Stimulated activated CD4-positive, alpha-beta T cell treated with anti-CD3 and anti-CD28 coated beads, Interleukin-1b, Interleukin-23, amount 100 ng/mL, for 1 hour (primary cell): ENCODE measurements at places on chromosomes 3 and 15.

GRCh38 chr3:136291302-136291701 lies 41.2 kb downstream of the PCCB start:
- DNase-seq = no peak

DNA sequence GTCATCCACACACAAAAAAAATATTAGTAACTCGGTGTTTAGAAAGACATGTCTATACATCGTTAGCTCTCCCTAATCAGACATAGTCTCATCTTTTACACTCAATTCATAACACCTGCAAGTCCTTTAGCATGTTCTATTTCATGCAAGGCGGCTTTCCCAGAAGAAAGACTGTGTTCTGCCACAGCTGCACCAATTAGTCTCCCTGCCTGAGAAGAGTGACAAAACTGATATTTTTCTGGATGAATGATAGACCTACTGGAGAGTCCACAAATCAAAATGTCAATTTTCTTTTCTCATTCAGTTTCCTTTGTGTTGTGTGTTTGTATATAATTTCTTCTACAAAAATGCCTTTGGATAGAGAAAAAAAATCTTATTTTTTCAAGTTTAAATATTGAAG lies 435.8 kb upstream of the EPHA3 start:
- no peak for DNase-seq

- no peak for DNase-seq
Measured at GRCh38 chr3:98727638-98728037, 35.5 kb upstream of the ST3GAL6 start.

GRCh38 chr15:86021281-86022264 lies 58.1 kb upstream of the AGBL1 start:
- DNase-seq = no peak

DNA sequence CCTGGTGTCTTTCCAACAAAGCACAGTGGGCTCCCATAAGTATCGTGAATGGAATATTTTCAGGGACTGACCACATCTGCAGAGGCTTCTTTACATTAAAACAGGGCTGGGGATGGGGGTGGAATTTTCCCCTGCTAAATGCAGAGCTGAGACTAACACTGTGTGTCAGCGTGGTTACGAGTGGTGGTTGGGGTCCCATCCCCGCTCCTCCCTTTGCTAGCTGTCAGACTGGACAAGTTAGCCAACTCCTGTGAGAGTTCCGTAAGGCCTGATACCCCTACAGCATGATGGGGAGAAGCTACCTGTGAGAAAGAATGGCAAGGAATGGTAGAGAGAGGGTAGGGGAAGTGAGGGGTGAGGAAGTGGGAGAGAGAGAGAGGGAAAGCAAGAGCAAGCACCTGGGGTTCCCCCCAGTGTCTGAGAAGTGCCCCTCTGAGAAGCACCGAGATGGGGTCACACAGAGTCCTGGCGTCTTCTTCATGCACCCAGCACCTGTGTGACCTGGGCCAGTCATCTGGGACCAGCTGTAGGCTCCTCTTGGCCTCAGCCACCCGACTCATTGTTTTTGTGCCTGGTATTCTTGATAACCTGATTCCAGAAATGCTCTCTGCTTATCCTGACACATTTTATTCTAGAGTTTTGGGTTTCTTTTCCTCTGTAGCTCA lies 395.8 kb downstream of the CACNA2D3 start:
- no peak for DNase-seq

DNA sequence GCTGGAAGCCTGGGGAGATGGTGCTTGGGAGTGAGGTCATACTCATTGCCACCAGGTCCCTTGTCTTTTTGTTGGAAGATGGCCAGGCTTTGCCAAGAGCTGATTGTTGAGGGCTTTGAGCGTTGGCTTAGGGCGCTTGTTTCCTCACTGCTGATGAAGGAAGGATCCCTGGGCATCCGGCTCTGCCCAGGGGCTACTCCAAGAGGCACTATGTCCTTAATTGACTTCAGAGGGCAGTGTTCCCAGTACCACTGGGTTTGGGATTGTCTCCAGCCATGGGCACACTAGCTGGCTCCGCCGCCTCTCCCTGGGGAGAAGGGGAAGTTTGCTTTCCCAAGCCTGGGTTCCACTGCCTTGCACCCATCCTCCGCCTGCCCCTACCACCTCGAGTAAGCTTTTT lies 57.2 kb upstream of the RGMA start:
- no peak for DNase-seq

DNA sequence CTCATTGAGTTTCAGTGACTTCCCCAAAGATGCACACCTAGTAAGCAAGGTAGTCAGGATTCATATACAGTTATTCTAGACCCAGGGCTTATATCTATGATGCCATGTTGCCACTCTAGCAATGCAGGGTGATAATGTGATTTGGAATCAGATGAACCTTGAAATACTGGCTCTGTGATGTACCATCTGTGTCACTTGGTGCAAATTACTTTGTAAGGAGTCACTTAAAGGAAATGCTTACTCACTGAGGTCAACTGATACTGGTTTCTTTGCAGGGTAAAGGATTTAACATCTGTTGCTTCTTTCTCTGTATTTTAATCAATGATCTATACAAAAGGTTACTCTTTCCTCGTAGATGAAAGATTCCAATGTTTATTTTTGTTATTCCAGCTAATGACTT lies 10.8 kb downstream of the ASB14 start:
- DNase-seq = no peak

- no peak for DNase-seq
Measured at GRCh38 chr15:62849316-62850106, 193.0 kb upstream of the TPM1 start.

DNA sequence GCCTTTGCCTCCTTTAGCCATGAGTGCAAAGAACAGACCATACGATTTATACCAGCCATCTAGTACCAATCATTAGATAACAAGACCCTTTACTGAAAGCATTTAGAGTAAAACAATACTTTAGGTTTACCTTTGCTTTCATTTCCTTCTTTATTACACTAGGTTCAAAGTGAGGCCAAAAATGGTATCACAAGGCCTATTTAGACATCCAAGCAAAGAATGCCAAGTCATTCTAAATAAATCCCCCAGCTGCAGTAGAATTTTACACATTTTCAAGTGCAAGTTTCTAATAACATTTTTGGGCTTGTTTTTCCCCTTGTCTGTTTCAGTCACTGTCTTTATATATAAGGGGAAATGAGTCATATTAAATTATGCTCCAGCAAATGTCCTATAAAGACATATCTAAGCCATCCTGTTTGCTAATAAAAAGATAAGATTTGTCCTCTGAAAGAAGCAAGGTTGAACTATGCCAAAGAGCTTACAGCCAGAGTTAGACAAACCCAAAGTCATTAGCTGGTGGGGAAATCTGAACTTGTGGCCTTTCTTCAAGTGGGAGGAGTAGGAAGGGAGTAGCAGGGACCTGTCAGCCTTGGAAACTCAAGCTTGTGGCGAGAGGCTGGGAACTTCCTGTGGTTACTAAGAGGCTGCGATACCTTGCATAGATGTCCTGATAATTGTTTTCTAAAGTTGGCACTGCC lies 232.7 kb downstream of the MECOM start:
- DNase-seq = no peak

DNA sequence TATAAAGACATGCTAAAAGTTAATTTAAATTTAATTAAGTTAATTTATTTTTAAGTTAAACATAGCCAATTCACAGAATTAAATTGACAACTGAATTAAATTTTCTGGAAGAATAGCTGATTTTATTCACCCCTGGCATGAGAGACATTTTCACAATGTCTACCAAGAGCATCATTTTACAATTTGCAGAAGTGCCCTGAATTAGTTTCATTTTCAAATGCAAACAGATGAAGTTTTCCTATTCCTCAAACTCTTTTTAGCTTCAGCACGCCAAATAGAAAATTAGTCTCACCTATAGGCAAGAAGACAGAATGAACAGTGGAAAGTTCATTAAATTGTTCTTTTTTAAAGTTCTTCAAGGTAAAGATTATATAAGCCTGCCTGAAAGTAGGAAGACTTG lies 259.3 kb downstream of the ZBBX start:
- DNase-seq = no peak

DNA sequence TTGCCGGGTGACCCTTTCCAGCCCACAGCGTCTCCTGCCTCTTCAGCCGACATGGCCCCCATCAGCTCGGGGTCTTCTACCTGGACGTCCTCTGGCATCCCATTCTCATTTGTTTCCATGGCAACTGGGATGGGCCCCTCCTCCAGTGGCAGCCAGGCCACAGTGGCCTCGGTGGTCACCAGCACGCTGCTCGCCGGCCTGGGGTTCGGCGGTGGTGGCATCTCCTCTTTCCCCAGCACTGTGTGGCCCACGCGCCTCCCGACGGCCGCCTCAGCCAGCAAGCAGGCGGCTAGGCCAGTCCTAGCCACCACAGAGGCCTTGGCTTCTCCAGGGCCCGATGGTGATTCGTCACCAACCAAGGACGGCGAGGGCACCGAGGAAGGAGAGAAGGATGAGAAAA lies 170.2 kb downstream of the FEZF2 start:
- DNase-seq = no peak

GRCh38 chr3:172159962-172160538 lies 120.7 kb downstream of the FNDC3B start:
- no peak for DNase-seq

DNA sequence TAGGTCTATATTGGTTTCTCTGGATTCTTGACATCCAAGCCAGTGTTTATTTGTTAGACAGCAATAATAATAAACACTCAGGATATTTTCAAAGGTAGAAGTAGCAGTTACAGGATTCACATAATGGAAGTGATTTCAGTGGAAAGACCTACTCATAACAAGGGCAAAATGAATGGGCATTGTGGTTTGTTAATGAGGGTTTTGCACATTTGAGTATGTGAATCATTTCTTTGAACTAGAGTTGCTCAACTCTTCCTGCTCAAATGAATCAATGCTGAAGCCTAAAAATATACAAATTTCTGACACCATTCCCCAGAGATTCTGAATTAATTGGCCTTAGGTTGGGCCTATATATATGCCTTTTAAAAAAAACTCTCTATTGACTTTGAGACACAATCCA lies 4.1 kb upstream of the COL6A5 start:
- DNase-seq = no peak

DNA sequence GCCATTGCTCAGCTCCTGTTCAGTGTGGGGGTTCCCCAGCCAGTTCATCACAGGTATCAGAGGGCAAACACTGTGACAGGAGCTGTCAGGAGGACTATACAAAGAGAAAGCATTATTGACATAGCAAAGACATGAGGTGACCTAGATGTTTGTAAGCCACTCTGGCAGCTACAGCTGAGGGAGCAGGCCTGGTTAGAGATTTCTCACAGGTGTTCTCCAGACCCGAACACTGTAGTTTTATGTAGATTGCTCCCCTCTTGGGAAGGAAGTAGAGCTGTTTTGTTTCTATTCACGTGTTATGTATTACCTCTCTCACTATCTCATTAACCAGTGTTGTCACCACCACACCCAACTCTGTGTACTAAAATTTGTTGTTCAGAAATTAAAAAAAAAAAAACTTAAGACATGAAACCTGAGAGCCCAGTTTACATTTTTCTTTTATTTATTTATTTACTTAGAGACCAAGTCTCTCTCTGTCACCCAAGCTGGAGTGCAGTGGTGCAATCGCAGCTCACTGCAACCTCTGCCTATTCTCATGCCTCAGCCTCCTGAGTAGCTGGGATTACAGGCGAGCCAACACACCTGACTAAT lies 123.7 kb downstream of the RBPMS2 start:
- DNase-seq = no peak

DNA sequence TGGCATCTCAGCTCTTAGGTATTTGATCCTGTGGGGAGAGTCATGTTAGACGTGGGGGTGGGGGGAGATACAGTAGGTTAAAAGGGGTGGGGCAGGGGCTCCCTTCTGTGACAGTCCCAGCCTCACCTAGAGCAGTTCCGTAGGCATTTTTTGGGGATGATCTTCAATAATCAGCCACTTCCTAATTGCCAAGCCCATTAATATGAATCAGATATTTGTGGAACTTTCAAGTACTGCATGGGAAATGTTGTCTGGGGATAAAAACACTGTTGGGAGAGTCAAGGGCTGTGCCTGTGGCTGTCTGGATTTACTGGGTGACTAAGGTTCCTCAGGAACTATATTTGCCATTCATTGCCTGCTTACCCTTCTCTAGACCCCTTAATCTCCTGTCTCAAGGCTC lies 9.5 kb downstream of the C3orf52 start:
- DNase-seq = no peak

- DNase-seq = no peak
Measured at GRCh38 chr3:138009476-138010272, at the start of gene CLDN18. CLDN18 (plus strand) TSS chr3:138010165; CDS start chr3:138010226, 61 bp downstream.

DNA sequence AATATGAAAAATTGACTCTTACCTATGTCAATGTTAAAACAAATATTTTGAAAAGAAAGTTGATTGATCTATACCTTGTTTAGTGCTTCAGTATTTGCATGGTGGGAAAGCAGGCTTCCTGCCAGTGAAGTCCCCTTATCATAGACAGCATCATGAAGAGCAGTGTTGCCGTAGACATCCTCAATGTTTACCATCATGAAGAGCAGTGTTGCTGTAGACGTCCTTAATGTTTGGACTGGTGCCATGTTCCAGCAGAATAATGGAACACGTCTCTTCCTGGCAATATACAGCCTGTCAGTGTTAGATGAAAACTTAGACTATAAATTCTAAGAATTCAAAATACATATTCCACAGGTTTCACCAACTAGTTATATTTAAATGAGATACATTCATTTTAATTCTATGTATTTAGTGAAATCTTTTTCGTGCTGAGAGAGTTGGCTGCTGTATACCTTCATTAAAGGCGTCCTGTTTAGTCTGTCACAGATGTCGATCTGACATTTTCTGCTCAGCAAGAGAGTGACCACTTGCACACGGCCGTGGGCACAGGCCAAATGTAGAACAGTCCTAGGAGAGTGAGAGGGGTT lies 116.8 kb downstream of the LMLN start:
- no peak for DNase-seq

GRCh38 chr15:101542306-101543025 lies 53.0 kb upstream of the PCSK6 start:
- no peak for DNase-seq

- no peak for DNase-seq
Measured at GRCh38 chr15:96703091-96703490, 372.6 kb downstream of the NR2F2 start.

DNA sequence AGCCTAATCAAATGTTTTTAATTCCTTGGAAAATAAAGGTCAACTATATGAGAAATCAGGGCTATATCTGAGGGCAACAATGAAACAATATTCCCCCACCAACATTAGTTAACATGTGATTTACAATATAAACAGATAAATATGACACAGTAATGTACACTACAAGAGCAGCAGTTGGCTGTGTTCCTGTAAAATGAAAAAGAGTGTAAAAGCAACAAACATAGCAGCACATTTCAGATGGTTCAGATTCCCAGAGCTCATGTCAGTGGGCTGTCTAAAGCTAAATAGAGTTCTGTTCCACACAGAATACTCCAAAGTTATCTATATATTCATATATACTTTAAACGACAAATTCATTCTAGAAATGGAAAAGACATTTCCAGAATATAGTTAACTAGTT lies 42.6 kb downstream of the ANKRD28 start:
- DNase-seq = no peak

GRCh38 chr3:66393333-66394005 lies 107.4 kb downstream of the LRIG1 start:
- DNase-seq = no peak

GRCh38 chr3:4584456-4585249 lies 91.5 kb downstream of the ITPR1 start:
- DNase-seq = no peak

- DNase-seq = no peak
Measured at GRCh38 chr3:180932819-180933218, 20.3 kb downstream of the FXR1 start.

GRCh38 chr3:171783086-171783485 lies 27.2 kb downstream of the PLD1 start:
- DNase-seq = no peak
